ENCODE measurements at places on chromosomes 12 and 14.

GRCh38 chr12:67457778-67458665 lies 188.9 kb downstream of the CAND1 start:
- no peak for DNase-seq

- no peak for DNase-seq
Observed at GRCh38 chr12:61095111-61095510, 1165.1 kb upstream of the USP15 start.

GRCh38 chr14:34596891-34597290 lies 33.1 kb downstream of the SNX6 start:
- no peak for DNase-seq

- DNase-seq, result no peak
Observed at GRCh38 chr12:87338681-87339080, 690.5 kb downstream of the C12orf50 start.

GRCh38 chr12:109258607-109259544 lies 50.2 kb downstream of the FOXN4 start:
- no peak for DNase-seq

DNA sequence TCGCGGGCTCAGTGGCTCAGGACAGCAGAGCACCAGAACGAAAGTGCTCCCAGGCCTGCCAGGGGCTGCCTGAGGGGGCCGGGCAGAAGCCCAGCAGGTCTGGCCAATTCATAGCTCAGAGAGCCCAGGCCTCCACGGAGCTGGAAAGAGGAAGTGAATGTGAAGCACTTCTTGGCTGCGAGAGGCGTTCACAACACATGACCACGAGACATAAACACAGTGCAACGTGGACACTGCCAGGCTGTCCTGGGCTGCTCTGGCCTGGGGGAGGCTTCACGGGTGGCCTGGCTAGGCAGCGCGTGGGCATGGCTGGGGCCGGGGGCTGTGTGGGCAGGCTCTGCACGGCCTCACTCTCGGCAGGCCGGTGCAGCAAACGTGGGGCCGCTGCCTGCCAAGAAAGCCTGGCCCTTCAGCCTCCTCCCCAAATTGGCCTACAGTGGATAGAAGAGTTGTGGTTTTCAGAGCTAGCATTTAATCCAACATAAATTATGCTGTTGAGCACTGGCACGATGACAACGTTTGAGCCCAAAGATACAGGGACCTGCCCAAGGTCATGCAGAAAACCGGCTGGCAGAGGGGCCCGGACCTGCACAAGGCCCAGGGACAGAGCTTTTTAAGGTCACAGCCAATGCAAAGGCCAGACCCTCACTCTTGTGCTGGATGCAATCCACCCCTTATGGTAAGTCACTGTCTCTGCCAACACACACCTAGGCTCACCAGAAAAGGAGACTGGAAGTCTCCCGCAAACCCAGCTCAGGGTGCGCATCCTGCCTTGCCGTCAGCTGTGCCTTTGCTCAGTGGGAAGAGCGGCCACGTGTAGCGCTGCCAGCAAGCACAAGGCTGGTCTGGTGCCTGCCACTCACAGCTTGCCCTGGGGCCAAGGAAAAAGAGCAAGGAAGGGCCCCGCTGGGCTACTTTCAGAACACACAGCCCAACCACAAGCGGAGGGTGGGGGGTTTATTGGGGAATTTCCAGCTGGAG lies 8.6 kb downstream of the SLC25A29 start:
- no peak for DNase-seq

DNA sequence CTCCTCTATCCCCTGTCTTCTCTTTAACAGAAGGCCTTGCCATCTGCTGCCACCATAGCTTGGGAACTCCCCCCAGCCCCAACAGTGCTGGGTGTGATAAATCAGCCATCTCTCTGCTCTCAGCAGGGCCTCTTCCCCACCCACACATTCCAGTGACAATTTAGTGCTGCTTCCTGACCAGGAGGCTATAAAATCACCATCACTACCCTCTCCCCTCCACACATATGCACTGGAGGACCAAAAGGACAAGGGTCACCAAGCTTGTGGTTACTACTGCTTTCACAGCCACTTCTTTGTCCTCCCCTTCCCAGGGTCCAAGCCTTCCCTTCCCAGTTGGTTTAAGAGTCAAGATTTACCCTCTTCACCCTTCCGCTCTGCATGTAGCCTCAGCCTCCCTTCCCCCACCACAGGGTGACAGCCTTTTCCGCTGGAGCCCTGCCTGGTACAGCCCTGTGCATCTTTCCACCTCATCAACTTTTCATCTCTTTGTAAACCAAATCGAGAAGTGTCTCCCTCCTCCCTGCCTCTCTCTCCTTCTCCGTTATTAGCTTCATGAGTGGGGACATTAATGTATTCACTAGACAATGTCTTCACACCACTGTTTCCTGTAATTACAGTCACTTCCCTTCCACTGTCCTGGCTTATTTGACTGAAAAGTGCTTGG lies 9.4 kb downstream of the PSMB5 start:
- DNase-seq, result no peak

- DNase-seq, result no peak
Observed at GRCh38 chr14:90960818-90961217, 99.6 kb downstream of the RPS6KA5 start.
